ENCODE measurements at places on chromosomes 1 and 21.

DNA sequence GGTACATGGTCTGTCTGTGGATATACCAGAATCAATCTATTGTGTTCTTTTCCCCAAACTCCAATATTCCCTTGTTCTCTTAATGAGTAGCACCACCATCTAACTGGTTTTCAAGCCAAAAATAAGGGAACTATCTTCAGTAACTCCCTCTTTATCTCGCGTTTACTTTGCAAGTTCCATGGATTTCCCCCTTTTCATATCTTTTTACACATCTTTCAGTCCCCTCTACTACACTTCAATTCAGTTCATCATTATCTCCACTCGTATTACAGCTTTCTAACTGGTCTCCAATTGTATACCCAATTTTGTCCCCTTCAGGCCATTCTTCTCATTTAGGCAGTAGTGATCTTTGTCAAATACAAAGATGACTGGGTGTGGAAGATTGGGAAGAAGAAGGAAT lies 4.1 kb upstream of the TMCO1 start:
- no peak for DNase-seq

GRCh38 chr1:232327899-232328298 lies 302.0 kb downstream of the SIPA1L2 start:
- no peak for DNase-seq

GRCh38 chr21:35503671-35504070 lies 454.6 kb upstream of the RUNX1 start:
- no peak for DNase-seq

DNA sequence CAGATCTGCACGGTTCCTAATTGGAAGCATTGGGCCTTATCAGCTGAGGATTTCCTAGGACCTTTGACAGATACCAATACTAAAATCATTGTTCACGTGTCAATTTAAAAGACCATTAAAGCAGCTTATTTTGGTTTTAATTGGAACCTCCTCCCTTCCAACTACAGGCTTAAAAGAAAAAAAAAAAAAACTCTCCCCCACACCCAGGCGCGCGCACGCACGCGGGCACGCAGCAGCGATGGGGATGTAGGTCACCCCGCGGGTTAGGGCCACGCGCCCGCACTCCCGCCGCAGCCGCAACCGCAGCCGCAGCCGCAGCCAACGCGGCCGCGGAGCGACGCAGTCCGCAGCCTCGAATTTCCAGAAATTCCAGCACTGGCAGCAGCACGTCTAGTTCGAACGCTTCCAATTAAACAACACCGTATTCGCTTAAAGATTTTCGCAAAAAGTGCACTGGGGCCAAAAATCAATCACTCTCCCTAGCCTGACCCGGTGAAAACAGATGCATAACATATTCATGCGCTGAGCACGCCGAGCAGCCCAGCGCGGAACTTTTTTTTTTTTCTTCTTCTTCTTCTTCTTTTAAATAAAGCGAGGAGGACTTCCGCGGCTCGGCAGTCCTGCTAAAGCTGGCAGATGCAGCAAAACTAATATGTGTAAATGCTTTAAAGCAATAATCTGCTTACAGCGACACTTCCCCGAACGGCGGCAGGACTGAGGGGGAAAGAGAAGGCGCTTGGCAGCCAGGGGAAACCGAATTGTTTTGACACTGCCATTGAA lies 13.3 kb upstream of the BARHL2 start:
- no peak for DNase-seq

- DNase-seq: peak; percentile 36
Measured at GRCh38 chr1:17370618-17371017, 1.4 kb upstream of the PADI6 start.

DNA sequence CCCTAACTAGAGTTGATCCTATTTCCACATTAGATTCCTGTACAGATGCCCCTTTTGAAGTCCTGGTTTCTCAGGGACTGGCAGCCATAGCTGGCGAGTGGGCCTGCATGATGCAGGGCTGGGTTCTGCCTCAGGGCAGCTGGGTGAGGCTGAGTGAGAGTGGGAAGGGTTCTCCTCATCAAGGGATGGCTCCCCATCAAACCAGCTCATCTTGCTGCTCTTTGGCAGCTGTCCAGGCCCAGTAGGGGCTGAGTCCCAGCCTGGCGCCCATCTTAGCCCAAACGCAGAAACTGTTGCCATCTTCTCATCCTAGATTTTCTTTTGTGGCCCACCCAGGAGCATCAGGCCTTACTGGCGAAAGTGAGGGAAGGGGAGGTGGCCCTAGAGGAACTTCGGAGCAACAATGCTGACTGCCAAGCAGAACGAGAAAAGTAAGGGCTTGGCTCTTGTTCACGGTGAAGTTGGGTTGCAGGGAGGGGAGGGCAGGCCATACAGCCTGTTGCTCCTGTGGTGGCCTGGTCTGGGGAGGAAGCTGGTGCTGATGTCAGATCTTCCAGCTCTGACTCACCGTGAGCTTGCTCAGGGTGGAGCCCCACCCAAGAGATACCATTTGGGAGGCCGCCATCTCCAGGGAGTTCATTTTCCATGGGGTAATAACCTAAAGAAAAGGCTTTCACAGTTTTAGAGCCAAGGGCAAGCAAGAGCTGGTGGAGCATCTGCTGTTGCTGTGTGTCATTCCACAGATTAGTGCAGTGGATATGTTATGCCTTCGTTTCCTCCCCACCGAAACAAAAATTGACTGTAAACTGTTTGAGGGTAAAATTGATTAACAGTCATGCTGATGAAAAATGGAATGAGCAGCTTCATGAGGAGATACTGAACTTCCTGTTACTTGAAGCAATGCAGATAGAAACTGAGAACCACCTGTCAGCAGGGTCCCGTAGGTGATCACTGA lies 34.7 kb downstream of the TUFT1 start:
- no peak for DNase-seq

All from HEK293T (cell line).